CD4-positive, alpha-beta T cell treated with Interleukin-6 at 100 ng/mL for 8 hours (primary cell): ENCODE measurements at places on chromosomes 3 and 15.

DNA sequence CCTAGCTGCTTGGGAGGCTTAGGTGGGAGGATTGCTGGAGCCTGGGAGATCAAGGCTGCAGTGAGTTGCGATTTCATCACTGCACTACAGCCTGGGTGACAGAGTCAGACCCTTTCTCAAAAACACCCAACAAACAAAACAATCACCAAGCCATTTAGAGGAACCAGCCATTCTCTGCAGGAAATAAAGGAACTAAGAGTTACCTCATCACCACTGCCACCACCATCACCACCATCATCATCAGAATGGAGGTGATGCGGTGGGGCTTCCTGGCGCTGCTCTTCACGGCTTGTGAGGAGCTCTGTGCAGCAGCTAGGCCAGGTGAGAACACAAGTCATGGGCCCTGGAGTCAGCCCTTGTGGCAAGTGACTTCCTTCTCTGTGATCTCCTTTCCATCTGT lies 37.7 kb upstream of the KLHL25 start:
- no peak for DNase-seq

DNA sequence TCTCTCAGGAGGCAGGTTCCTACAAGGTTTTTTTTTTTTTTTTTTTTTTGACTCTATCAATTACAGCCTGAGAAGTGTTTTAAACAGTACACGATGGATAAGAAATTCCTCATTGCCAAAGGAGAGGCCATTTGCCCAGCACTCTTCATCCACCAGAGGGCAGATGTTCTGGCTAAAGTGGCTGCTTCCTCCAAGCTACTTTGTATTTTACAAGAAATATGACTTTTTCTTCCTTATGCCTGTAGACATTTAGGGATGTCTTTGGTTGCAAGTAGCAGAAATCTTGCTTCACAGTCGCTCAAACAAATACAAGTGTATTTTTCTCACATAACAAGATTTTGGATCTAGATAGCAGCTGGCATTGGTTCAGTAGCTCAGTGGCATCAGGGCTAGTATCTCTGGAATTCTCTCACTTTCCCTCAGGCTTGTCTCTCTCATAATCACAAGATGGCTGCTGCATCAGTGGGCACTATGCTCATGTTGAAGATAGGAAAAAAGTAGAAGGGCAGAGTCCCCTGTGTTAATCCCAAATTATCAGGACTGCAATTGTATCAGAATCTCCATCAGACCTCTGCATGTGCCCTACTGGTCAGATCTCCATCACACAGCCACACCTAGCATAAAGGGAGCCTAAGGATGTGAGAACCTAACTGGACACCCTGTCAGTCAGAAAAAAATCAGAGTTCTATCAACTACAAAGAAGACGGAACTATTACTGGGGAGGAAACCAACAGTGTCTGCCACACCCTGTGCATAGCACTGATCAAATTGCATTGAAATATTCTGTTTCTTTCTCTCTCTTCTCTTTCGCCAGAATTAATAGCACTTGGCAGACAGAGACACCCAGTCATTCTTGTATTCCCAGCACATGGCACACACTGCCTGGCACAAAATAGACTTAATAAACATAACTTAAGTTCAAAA lies 138.9 kb upstream of the COL8A1 start:
- DNase-seq: no peak

DNA sequence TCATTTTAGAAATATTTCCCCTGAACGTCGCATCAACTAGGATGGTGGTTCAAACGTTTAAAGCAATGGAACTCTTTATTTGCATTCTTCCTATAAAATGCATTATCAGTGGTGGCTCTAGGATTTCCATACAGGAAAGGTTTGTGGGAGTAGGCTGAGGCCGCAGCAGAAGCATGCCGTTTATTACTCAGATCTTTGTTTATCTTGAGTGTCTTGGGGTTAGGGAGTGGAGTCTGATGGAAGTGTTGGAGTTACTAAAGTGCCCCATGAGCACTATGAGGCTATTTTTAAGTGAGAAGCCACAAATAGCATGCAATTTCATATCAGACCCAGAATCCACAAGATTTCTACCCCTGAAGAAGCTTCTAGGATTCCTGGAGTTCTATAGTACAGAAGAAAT lies 26.2 kb downstream of the ATOSA start:
- no peak for DNase-seq

GRCh38 chr3:99952306-99952705 lies 134.6 kb downstream of the CMSS1 start:
- DNase-seq: no peak

- DNase-seq: no peak
Observed at GRCh38 chr3:42771271-42771670, 1.8 kb downstream of the CCDC13 start.

DNA sequence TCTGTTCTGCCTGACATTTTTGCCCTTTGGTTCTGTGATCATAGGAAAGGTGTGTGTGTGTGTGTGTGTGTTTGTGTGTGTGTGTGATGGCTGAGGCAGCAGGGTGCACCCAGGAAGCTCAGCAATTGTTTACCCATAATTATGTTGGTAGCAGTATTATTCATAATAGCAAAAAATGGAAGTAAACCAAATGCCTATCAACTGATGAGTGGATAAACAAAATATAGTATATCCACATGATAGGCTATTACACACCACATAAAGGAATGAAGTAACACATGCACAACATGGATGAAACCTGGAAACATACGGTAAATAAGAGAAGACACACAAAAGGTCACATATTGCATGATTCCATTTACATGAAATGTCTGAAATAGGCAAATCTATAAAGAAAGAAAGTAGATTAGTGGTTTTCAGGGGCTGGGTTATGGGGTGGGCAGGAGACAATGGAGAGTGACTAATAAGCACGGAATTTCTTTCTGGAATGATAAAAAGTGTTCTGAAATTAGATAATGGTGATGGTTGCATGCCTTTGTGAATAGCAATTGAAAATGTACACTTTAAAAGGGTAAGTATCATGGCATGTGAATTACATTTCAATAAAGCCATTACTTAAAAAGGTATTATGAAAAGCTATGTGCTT lies 167.2 kb downstream of the POLR2M start:
- no peak for DNase-seq
